Stimulated activated CD4-positive, alpha-beta T cell treated with anti-CD3 and anti-CD28 coated beads, Interleukin-2, amount 100 ng/mL, for 48 hours (primary cell): ENCODE measurements at places on chromosomes 5 and 9.

DNA sequence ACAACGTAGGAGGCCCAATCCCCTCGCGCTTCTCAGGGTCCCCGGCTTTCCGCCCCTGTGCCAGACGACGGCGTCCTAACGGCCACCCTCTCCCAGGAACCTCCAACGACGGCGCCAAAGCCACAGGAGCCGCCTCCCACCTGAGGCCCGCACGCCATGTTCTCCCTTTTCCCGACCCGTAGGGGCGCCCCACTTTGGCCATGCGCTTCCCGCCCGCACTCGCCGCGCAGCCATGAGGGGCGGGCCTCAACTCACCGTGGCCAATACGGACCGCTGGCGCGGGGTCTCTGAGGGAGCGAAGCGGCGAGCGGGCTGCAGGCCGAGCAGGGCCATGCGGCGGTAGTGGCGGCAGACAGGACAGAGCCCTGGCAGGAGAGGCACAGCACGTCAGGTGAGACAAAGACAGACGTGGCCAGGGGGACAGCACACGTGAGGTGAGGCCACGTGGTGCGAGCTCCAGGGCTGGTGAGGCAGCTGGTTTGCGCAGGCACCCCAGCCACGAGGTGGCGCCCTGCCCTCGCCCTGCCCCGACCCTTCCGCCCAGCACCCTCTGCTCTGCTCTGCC, 1005.5 kb upstream of the PTPRD start:
- no peak for DNase-seq

DNA sequence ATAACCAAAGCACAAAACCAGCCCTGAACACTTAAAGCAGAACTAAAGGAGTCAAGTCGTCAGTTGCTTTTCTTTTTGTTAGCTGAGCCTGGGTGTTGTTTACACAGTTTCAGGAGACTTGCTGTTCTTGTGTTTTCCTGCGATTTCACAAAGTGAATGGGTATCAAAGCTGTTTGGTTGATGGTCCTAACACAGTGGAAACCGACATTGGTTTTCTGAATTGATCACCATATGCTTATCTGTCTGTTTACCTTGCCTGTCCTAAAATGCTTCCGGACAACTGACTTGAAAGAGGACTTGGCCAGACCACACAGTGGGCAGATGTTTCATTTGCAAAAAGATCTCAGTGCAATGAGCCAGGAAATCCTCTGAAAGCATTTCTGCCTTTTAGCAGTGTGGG, 676.4 kb downstream of the PRELID2 start:
- no peak for DNase-seq

- DNase-seq: no peak
Observed at GRCh38 chr5:141040093-141040770, 10.9 kb upstream of the PCDHB1 start.

GRCh38 chr5:80928073-80928472, 32.1 kb upstream of the RASGRF2 start:
- no peak for DNase-seq

DNA sequence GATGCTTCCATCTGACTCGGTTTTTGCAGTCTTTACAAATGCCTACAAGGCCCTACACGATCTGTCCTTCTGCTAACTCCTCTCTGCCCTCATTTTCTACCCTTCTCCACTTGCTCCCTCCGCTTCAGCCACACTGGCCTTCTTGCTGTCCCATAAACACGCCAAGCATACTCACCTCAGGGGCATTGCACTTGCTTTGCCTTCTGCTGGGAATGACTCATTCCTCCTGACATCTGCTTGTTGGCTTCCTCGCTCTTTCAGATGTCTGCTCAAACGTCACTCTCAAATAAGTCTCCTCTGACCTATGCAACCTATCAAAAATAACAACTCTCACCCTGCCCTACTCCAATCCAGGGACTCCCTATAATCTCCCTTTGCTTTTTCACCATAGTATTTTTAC, 28.2 kb downstream of the CDC25C start:
- no peak for DNase-seq

DNA sequence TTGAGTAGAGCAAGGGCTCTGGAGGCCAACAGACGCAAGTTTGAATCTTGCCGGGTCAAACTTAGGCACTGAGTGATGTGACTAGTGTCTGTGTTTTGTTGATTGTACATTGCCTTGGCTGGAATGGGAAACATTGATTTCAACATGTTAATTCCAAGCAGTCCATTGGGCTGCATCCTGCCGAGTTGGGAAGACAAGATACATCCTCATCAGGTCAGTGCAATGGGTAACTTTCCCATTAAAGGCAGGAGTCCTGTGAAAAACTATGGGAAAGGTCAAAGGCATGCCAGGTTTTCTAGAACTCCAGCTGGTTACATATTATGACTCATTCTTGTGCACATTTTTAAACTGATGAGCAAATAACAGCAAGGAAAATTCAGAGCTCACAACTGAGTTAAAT, 126.5 kb upstream of the ABCA1 start:
- DNase-seq: no peak

DNA sequence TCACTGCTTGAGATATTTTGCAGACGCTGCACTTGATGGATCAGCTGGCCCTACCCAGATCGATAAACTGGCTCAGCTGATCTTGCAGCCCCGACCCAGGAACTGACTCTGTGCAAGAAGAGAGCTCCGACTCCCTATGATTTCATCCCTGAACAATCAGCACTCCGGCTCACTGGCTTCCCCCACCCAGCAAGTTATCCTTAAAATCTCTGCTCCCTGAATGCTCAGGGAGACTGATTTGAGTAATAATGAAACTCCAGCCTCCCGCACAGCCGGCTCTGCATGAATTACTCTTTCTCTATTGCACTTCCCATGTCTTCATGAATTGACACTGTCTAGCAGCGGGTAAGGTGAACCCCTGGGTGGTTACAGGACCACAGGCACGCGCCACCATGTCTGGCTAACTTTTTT, 16.9 kb upstream of the NANS start:
- no peak for DNase-seq

DNA sequence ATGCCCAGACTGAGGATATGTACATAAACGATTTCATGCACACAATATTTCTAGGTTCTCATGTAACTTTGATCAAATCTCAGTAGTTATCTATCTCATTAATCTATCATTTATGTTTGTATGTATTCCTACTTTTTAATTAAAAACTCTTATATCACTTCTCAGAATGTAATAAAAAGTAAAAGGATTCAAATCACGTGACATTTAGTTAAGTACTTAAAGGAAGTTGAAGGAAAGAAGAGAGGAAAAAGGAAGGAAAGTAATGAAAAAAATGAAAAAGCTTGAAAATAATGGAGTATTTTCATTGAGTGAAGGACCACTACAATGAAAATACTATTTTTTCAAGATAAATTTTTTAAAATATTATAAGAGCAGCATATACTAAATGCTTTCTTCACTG, 535.3 kb downstream of the PRDM9 start:
- DNase-seq: no peak

- DNase-seq: no peak
Observed at GRCh38 chr5:170923910-170924620, 62.2 kb downstream of the RANBP17 start.

DNA sequence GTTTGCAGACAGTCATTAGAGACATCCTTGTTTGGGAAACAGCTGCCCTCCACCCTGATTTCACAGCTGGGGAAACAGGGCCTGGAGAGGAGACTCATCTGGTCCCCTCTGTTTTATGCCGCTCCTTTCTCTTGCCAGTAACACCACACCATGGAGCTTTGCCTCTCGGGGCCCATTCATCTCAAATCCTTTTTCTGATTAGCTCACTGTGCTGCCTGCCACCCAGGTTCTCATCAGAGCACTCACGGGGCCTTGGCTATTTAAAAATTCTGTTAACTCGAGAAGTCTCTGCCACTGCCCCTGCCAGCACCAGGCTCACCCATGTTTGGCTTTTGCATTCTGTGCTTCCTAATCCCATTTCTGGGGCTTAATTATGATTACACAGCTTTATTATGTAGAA, 36.8 kb upstream of the C5orf58 start:
- DNase-seq: no peak

- DNase-seq: no peak
Observed at GRCh38 chr5:126413856-126414255, 9.4 kb upstream of the GRAMD2B start.

- DNase-seq: no peak
Observed at GRCh38 chr9:105541838-105542237, 16.1 kb upstream of the FKTN start.

DNA sequence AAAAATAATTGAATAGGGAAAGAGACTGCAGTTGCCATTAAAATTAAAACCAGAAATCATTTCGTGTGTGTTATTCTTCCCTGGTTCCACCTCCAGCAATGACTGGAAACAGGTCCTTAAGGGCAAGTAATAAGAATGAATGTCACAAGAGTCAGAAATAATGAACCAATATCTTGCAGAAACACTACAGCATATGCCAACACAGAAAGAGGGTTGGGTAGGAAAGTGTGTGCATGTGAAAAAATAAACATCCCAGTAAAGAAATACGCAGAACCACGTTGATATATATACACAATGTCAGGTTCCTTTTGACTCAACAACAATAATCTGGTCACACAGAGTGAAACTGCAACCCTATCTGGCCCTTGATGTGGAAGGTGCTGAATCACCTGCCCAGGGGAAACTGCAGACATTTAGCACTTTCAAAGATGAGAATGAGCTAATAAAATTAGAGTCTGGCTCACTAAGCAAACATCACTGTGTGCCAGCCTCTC, 15.0 kb downstream of the HMHB1 start:
- DNase-seq: no peak

GRCh38 chr9:128771094-128771721, 519 bp downstream of the ZER1 start:
- DNase-seq: peak; percentile 1

DNA sequence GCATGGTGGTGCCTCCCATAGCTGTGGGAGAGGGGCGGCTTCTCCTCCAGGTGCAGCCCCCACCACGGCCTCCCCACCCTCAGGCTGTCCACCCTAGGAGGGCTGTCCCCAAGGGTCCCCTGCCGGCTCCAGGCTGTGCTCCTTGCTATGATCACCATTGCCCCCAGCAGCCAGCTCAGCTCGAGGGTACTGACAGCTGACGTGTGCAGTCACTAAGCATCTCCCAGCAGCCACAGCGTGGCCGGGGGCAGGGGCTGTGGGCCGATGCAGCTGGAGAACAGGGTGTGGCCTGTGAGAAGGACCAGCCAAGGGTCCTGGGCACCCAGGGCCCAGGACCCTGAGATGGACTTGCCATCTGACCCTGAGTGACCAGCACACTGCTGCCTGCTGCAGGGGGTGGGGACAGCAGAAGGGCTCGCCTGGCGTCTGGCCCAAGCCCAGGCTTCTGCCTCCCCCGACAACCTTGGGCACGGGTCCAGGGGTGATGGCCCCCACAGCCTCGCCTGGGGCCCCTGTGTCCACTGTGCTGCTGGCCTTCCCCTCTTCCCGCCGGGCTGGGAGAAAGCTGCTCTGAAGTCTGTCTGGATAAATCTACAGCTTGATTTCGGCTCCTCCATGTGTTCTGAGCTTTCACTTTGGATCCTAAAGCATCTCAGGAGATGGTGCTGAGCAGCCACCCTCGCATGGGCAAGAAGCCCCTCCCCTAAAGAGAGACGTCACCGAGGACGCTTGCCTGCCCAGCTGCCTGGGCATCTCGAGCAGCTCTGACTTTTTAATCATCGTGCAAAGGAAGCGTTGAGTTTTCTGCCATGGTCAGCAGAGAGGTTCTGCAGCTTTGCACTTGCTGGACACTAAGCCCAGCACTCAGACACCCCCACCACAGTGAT, 5.5 kb downstream of the KCNT1 start:
- DNase-seq: no peak

DNA sequence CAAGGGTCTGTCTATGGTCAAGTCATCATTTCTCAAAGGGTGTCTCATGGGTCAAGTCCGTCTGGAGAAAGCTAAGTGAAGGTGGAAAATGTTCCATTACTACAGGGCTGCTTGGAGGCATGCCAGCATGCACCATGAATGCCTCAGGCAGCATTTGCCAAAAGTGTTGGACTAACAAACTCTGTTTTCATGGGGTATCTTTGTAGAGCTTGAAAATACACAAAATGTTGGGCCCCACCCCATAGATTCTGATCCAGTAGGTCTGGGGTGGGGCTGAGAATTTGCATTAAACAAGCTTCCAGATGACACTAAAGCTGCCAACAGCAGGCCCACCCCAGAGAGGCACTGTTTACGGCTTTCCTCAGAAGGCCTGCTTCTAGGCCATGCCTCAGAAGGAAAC, 75.0 kb upstream of the FRRS1L start:
- DNase-seq: no peak

DNA sequence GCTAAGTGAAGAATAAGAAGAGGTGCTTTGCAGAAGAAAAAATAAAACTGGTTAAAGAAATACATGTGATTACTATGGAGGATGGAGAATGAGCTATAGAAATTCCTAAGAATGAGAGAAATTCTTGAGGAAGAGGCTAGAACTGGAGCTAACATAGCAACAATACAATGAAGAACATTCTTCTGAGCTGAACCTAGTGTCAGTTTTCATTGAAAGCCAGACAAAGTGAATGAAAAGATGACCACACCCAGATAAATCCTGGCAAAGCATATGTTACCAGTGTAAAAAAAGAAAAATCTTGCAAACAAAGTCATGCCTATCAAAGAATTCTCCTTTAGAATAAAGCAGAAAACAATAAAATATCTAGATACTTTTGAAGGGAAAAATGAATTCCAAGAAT, 39.6 kb downstream of the SGCD start:
- DNase-seq: no peak

DNA sequence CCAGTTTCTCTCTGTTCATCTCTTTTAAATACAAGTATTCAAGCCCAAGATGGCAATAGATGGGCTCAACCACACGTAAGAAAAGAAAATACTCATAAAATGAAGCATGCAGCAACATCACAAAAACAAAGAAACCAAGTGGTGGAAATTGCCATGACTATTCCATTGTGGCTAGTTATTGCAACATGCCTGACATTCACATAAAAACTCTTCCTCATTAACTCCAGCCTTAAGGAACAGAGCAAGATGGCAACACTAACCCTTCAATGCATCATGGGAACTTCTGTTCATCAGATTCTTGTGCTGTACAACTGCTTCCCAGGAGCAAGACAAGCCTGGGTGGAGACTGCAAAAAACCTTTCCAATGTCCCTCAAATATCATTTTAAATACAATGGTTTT, 1.4 kb upstream of the GLIS3 start:
- DNase-seq: no peak

DNA sequence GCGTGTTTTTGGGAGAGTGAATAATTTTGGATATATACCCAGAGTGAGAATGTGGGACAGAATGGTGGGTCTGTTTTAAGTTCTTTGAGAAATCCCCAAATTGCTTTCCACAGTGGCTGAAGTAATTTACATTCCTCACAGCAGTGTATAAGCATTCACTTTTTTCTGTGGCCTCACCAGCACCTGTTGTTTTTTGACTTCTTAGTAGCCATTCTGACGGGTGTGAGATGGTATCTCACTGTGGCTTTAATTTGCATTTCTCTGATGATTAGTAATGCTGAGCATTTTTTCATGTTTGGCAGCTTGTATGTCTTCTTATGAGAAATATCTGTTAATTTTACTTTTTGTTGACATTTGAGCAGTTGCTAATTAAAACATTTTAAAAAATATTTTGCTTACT, 9.4 kb upstream of the SPATA31D1 start:
- DNase-seq: no peak

- no peak for DNase-seq
Observed at GRCh38 chr5:174545926-174546325, 178.5 kb upstream of the MSX2 start.

GRCh38 chr9:130518943-130519799, 60.2 kb upstream of the FUBP3 start:
- no peak for DNase-seq

- no peak for DNase-seq
Observed at GRCh38 chr5:78696637-78697036, 48.1 kb upstream of the LHFPL2 start.

- DNase-seq: no peak
Observed at GRCh38 chr5:19862711-19863110, 125.3 kb downstream of the CDH18 start.

GRCh38 chr5:80607832-80608231, 37.8 kb upstream of the ANKRD34B start:
- no peak for DNase-seq

- DNase-seq: no peak
Observed at GRCh38 chr5:112005623-112005930, 248.6 kb upstream of the NREP start.
